Activated naive CD8-positive, alpha-beta T cell treated with anti-CD3 and anti-CD28 coated beads for 36 hours (primary cell): ENCODE measurements at places on chromosomes 12 and 14. TPM values are rescaled to one million over a fixed set of nuclear protein-coding genes. Genes with fewer than 3 reads are reported as not detected.

- DNase-seq: no peak
Measured at GRCh38 chr12:94195483-94195882, 47.1 kb downstream of the PLXNC1 start.

Gene ANKRD33
- not detected for total RNA-seq

Gene MYO1H
- total RNA-seq: not detected

DNA sequence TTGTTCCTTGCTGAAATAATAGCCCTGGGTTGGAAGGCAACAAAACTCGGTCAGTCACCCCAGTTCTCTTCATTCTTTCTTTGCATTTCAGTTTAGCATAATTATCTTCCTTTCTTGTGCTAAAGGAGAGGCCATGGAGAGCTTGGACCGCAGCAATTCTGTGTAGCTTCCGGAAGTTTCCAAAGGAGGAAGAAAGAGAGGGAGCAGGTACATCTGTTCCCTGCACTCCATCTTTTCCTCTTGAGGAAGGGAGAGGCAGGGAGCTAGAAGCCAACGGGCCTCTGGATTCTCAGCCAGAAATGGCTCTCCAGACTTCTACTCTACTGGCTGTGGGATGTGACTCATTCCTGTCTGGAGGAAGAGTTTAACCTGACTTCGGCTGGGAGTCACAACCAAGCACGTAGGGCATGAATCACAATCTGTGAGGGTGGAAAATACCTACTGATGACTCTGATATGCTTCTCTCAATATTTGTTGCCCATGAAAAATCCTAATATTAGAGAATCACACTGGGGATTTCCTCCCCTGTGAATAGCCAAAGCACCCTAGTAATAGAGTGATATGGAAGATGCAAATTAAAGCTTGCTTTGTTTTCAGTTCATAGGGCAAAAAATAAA lies 17.0 kb downstream of the ANO6 start:
- DNase-seq: peak; percentile 14

- no peak for DNase-seq
Measured at GRCh38 chr14:24389226-24389848, 9.5 kb upstream of the NYNRIN start.

- no peak for DNase-seq
Measured at GRCh38 chr14:27863166-27863565, 903.4 kb upstream of the FOXG1 start.

Gene CHGA
- not detected for total RNA-seq

GRCh38 chr12:68536885-68537485 lies 73.7 kb upstream of the RAP1B start:
- DNase-seq: no peak

DNA sequence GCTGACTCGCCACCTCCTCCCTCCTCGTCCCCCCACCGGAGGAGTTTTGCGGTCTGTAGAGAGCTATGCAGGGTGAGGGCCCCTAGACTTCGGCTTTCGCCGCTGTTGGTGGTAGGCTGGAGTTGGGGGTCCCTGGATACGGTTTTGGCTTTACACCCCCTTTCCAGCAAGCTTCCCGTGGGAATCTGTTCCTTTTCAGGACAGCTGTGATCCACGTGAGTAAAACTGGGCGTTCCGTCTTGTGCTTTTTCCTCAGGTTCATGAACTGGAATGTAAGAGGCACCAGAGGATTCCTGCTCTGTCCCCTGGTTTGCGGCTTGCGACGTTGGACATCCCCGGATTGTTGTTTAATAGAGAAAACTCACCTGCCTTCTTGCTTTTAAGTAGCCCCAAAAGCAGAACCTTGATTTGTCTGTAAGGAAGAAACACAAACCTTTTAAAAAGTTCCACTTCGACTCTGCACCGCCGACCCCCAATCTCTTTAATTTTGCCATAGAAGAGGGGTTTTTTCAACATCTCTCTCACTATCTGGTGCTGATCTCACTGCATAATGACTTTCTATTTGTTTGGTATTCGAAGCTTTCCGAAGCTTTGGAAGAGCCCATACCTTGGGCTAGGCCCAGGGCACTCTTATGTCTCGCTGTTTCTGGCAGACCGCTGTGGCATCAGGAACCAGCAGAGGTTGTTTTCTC lies 490 bp downstream of the PRORP start:
- DNase-seq: no peak

DNA sequence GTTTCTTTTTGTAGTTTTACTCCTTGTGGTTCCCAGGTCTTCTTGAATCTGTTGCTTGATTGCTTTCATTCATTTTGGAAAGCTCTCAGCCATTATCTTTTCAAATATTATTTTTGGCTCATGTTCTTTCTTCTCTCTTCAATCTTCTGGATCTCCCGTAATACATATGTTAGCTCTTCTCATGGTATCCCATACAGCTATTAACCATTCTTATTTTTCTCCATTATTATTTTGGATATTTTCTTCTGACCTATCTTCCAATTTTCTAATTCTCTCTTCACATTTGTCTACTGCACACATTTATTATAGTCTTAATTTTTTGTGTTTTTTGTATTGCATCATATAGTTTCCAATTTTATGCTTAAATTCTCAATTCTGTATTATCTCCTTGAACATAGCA lies 123.9 kb upstream of the ARID2 start:
- DNase-seq: no peak

- DNase-seq: no peak
Measured at GRCh38 chr14:74671789-74672188, 41.1 kb downstream of the AREL1 start.

GRCh38 chr12:26204612-26205289 lies 9.4 kb downstream of the SSPN start:
- DNase-seq: no peak

Gene SRRM4
- total RNA-seq: not detected

DNA sequence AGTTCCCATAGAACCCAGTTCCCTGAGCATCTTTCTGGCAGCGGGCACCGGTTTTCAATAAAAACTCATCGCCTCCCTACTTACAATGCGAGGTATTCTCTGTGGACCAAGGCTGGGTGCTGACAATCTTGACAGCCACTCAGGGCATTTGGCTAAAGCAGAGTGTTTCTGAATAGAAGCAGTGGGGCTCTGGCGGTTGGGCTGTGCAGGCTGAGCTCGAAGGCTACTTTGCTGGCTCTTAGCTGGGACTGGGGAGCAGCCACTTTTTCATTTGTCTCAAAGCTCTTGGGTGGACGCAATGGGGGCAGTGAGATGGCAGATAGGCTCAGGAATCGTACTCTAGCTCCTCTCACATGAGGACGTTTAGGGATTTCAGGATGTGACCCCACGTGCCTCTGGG lies 151.8 kb downstream of the UNC79 start:
- no peak for DNase-seq

Gene GPR68
- total RNA-seq: 14.0 TPM

Gene FSCB
- total RNA-seq: not detected

GRCh38 chr14:102717276-102717675 lies 60.0 kb upstream of the TRAF3 start:
- no peak for DNase-seq

DNA sequence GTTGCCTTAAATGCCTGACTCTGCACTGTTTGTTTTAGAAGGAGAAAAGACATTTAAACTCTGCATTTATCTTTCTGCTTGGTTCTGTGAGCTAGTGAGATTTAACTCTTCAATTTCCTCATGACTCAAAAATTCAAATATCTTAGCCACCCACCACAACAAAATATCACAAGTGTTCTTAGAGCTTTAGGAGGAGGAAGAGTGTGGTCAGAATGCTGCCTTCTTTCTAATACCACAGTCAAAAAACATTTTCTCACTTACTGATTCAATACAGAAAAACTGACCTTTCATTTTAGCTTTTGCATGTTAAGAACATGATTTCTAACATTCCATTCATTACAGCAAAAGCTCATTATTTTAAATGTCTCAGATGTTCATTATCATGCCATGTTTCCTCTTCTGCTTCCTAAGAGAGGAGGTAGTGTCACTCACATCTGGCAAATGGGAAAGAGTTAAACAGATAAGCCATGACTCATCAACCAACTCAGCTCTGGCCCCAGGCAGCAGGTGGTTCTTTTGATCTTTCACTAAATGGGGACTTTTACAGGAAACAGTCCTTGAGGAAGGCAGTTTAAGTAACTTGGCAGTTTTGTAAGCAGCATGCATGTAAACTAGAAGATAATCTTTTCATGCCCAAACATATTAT lies 56.4 kb upstream of the RNU6-8 start:
- DNase-seq: peak; percentile 22

Gene PLA2G1B
- total RNA-seq: not detected

DNA sequence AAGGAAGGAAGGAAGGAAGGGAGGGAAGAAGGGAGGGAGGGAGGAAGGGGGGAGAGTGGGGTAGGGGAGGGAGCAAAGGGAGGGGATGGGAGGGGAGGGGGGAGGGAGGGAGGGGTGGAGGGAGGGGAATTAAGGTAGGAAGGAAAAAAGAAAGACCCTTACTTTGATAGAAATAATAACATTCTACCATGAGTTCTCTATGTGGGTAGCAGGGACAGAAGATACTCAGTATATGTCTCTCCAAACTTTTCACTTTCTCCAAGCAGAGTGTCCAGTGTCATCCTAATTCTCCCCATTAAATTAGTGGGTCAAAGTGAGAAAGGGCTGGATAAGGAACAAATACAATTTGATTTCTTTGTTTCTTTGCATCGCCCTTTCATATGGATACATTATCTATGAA lies 553.4 kb upstream of the USP15 start:
- DNase-seq: no peak

DNA sequence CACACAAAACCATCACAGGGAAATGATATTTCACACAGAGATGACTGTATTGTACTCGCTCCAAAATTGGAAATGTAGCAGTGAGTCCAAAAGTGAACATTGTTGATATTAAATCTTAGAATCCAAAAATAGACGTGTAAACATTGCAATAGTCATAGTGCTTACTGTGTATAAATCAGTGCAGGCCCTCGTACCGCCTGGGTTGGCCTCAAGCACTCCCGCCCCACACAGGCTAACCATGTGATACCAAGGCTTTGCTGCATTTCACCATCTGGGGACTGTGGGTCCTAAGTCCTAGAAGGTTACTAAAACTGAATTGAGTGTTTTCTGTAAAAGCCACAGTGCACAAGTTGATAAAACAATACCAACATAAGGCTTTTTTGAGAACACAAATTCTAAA lies 107.3 kb downstream of the PPP2R5E start:
- DNase-seq: no peak

DNA sequence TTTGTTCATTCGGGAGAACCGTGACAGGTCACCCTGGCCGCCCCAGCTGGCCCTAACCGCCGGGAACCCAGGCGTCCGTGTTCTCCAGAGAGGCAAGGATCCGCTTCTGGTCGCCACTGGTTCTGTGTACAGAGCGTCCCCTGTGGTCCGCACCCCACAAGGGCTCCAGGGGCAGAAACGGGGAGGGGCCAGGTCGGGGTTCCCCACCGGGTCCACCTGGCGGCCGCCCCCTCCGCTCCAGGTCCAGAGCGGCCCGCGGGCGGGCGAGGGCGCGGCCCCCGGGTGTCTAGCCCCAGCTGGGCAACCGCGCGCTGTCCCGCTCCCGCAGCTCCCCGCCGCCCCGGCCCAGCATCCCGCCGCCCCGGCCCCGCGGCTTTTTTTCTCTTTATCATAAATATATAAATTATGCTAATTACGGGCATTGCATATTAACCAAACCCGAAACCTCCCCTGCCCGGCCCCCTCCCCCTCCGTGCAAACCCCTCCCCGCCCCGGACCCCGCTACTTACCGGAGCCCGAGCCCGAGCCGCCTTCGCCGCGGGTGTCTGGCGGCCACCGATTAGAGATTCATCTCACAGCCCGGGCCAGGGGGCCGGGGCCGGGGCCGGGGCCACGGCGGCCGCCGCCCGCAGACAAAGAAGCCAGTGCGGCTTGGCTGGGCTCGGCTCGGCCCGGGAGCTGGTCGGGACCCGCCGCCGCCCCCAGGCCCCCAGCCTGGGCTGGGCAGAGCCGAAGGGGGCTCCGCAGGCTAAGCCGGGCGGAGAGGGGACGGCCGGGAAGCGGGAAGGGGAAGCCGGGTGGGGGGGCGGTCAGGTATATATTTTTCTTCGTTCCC lies 512 bp downstream of the POU6F1 start:
- peak; percentile 49 for DNase-seq

DNA sequence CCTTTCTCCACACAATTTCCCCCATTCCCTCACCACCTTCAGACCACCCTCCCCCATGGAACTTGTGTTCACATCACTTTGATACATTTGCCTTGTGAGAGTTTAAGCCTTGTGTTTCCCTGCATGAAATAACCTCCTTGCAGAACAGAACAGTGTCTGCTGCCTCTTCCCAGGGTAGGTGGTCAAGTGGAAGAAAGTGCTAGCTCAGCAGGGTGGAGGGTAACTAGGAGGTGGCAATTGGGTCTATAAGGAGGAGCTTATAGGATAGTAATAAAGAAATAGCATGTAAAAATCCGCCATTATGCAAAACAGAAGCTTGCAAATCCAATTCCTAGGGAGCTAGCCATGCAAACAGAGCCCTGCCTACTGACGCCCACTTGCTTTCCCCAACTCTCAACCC lies 13.9 kb upstream of the KRT8 start:
- DNase-seq: no peak

GRCh38 chr12:39638178-39638577 lies 18.6 kb upstream of the ABCD2 start:
- no peak for DNase-seq

DNA sequence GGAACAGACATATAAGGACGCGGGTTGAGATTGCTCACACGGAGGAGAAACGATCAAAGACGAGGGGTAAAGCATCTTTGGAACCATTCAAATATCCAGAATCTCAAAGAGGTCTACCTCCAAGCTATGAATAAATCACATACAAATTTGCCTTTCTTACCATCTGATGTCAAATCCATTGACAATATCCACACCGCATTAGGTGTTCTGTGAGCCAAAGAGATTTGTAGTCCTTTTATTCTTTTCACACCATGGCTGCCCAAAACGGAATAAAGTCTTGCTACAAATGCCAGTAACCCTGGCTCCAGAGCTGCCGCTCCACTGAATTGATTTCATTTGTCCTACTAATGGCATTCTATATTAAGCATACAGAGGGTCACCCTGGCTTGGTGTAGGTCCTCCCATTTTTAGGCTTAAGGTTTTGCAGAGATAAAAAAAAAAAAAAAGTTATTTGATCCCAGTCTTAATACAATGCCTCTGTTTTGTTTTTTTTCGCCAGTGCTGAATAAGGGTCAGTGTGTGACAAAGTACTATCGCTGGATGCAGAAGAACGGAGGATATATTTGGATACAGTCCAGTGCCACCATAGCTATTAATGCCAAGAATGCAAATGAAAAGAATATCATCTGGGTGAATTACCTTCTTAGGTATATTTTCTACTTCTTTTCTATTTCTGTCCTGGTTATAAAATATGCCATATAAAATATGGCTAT lies 157.3 kb downstream of the EGLN3 start:
- no peak for DNase-seq

GRCh38 chr12:48993787-48994186 lies 5.4 kb downstream of the DDN start:
- DNase-seq: no peak

Gene KLRC3
- total RNA-seq: 0.64 TPM

DNA sequence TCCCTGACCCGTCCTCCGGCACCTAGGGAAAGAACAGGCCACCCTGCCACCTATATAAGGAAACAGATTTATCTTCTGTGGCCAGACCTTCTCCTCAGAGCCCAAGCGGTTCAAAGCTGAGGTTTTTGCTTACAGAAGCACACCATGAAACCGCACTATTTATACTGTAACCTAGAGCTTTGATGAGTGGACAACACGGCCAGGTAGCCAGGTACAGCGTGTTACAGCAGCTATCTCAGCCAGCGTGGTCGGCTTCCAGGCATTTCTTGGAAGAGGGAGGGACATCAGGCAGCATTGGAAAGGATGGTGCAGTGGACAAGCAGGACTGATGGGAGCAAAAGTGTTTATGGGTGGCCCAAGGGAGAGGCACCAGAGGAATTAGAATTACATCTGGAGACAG lies 34.4 kb downstream of the TTC7B start:
- no peak for DNase-seq

Gene MGP
- total RNA-seq: not detected

GRCh38 chr14:43169722-43170121 lies 1337.4 kb downstream of the FSCB start:
- no peak for DNase-seq

Gene C12orf50
- 0.16 TPM for total RNA-seq
